ENCODE measurements at places on chromosomes 6 and 20.

- no peak for DNase-seq
These were observed 76.6 kb downstream of the YTHDF1 start for GRCh38 chr20:63139356-63139755.

DNA sequence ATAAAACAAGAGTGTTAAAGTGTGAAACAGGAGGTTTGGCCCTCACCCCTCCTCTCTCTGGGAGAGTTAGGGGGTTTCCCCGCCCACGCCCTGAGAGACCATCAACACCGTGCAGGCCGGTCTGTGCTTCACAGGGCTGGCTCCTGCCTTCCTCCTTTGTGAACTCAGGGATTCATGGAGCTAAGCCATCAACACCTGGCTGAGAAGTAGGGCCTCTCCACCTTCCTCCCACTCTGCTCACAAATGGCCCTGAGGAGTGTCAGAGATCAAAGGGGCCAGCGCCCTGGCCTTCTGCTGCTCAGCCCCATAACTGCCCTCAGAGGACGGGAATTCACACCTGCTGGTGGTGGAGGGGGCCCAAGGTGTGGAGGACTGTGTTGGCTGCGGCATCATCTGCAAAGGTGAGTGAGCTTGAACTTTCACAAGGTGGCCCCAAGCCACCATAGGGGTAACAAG is 88.6 kb downstream of the PSMB1 start:
- no peak for DNase-seq

GRCh38 chr20:58651946-58652605 is 993 bp downstream of the STX16 start:
- DNase-seq = peak; percentile 95

GRCh38 chr6:151440930-151441329 is 11.0 kb downstream of the RMND1 start:
- no peak for DNase-seq

DNA sequence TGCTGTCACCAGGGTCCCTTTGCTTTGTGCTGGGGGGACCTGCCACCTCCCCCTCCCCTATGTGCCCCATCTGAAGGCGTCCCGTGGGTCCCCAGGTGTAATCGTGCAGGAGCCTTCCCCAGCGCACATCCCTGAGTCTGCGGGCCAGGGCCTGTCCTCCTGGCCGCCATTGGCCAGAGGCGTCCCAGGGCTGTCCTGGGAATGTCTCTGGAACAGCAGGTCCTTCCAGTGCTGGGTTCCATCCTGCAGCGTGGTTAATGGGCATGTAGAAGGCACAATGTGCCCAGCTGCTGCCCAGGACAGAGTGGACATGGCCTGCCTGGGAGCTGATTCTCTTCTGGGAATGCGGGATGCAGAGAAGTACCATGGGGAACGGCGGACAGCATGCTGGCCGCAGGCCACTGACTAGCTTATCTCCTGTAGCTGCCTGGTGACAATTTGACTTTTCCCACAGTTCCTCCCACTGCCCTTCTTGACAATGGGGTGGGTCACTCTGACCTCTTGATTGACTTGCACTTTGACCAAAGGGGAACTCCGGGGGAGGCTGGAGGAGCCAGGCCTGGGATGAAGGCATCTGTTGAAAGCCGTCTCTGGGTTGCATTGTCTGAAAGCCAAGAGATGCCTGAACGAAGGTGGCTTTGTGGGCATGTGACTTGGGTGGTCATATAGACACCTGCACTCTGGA is 64.0 kb downstream of the CTCFL start:
- no peak for DNase-seq

GRCh38 chr6:34115403-34115795 is 30.5 kb downstream of the GRM4 start:
- peak; percentile 63 for DNase-seq

DNA sequence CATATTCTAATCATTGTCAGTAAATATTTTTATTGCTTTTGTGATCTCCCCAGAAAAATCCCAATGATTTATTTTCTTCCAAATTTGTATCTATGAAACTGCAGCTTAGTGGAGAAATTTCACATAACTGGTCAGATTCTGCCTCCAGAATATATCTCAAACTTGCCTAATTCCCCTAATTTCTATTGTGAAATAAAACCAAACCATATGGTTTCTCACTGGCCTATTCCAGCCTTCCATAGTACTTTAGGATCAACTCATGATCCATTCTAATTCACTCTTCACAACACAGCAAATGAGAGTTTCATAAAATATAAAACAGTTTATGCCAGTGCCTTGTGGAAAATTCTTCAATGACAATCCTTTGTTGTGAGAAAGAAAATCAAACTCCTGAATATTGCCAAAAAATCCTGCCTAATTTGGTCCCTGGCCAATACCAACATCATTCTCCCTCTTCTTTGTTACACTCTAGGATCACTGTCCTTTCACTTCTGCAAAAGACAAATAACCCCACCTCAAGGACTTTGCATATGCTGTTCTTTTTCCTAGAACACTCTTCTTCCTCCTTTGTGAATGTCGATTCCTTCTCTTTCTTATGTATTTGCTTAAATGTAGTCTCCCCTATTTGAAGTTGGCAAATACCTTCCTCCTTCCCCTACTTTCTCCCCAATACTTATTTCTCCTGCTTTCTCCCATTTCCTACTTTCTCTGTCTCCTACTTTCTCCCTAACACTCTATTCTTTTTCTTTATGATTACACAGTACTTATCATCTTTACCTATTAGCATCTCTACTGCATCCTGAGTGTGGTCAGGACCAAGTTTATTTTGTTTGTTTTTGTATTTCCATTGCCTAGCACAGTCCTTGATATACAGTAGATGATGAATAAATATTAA is 587.5 kb downstream of the RFPL4B start:
- DNase-seq = no peak

GRCh38 chr6:404685-405423 is 13.3 kb downstream of the IRF4 start:
- no peak for DNase-seq

GRCh38 chr20:32960222-32960518 is 44.1 kb downstream of the SUN5 start:
- no peak for DNase-seq
